Stimulated activated CD4-positive, alpha-beta T cell treated with anti-CD3 and anti-CD28 coated beads, Interleukin-4, amount 100 ng/mL, for 48 hours (primary cell): ENCODE measurements at places on chromosomes 1 and 21.

GRCh38 chr1:26618561-26618960 is 77.3 kb upstream of the ARID1A start:
- DNase-seq: no peak

GRCh38 chr1:214584805-214585766 is 17.9 kb upstream of the CENPF start:
- DNase-seq: no peak

DNA sequence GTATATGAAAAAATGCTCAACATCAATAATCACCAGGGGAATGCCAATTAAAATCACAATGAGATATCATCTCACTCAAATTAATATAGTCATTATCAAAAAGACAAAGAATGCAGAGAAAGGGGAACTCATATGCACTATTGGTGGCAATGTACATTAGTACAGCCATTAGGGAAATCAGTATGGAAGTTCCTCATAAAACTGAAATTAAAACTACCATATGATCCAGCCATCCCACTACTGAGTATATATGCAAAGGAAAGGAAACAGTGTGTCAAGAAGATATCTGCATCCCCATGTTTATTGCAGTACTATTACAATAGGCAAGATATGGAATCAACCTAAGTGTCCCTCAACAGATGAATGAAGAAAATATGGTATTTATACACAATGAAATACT is 32.1 kb upstream of the TEKT2 start:
- DNase-seq: no peak

GRCh38 chr1:89942825-89943658 is 51.9 kb upstream of the ZNF326 start:
- DNase-seq: no peak

DNA sequence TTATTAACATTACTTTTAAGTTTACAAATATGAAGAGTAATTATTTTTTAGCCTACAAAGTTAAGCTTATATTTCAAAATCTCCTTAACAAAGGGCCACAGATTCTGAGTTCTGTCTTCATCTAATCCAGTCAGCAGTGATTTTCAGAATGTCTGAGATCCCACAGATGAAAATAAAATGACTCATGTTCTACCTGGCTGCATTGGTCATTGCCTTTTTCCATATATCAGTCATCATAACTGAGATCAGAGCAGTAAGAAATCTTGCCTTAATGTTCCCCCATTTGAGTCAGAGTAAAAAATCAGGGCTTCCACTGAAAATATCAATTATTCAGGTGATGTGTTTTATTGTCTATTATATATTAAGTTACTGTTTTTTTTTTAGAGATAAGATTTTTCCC is 416.1 kb downstream of the MRPL39 start:
- DNase-seq: no peak

DNA sequence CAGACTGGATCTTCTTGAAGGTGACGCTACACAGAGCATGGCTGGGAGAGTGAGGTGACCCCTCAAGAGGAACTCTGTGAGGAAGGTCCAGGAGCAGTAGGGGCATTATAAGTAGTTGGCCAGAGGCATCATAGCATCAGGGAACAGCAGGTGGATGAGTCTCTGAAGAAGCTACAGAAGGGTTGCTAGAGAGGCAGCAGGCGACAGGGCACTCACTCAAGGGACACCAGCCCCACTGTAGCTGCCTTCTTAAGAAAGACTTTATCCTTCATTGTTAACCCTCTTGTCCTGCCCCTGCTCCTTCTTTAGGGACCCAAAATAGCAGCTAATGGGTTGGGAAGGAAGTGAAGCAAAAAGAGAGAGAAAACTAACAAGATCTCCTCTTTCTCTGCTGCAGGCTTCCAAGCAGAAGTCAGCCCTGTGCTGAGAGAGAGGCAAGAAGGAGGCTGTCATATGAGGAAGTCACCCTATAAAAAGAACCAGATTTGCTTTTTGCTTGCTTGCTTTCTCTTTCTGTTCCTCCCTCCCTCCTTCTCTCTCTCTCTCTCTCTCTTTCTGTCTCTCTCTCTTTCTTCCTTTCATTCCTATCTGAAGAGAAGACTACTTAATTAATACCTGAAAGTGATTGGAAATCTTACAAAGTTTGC is 7.7 kb upstream of the CD5L start:
- DNase-seq: no peak

GRCh38 chr1:74673351-74674111 is at the start of gene ERICH3:
TSS of gene ERICH3 (minus strand) at chr1:74673792. CDS start at chr1:74673519, 273 bp downstream.
- no peak for DNase-seq

GRCh38 chr1:225813214-225813964 is 3.5 kb downstream of the EPHX1 start:
- DNase-seq: no peak

- no peak for DNase-seq
These were observed 33.7 kb downstream of the FAM163A start for GRCh38 chr1:179776831-179777230.
